ENCODE measurements at places on chromosomes 1 and 21. TPM values are rescaled to one million over a fixed set of nuclear protein-coding genes. Genes with fewer than 3 reads are reported as not detected.

FAM163A gene
- total RNA-seq = 0.57 TPM

- no peaks in the 10 kb centered on the region for H3K36me3 ChIP-seq
- no peak for DNase-seq
- H3K27ac ChIP-seq = no peak overlapping the region
- H3K4me3 ChIP-seq = no peak overlapping the region
- no peaks in the 10 kb centered on the region for H3K4me1 ChIP-seq
- no peaks in the 10 kb centered on the region for H3K27me3 ChIP-seq
Observed at GRCh38 chr1:33045814-33046213, 9.1 kb upstream of the AK2 start.

DNA sequence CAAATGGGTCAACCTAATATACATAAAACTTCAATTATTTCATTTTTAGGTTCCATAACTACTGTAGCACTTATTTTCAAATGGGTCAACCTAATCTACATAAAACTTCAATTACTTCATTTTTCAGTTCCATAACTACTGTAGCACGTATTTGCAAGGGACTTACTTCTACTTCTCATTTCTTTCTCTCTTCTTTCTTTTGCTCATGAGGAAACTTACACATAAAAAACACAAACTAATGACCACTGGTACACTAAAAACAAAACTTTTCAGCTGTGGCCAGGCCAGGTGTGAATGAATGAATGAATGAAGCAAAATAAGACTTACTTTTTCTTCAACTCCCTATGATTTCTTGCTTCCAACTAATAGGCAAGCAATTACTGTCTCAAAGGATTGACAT, 11.7 kb downstream of the SYDE2 start:
- H3K36me3 ChIP-seq = no peaks in the 10 kb centered on the region
- H3K4me3 ChIP-seq = no peak overlapping the region
- H3K27ac ChIP-seq = no peak overlapping the region
- H3K4me1 ChIP-seq = no peaks in the 10 kb centered on the region
- DNase-seq = no peak

GRCh38 chr1:40221977-40222772, 25.6 kb upstream of the TMCO2 start:
- H3K27ac ChIP-seq = no peak overlapping the region
- H3K4me3 ChIP-seq = no peak overlapping the region
- H3K4me1 ChIP-seq = no peaks in the 10 kb centered on the region
- no peaks in the 10 kb centered on the region for H3K27me3 ChIP-seq
- no peaks in the 10 kb centered on the region for H3K36me3 ChIP-seq

- no peaks in the 10 kb centered on the region for H3K27me3 ChIP-seq
- no peaks in the 10 kb centered on the region for H3K4me1 ChIP-seq
- no peak overlapping the region for H3K4me3 ChIP-seq
- H3K27ac ChIP-seq = no peak overlapping the region
Observed at GRCh38 chr1:115116512-115116911, 27.2 kb upstream of the TSPAN2 start.

CRABP2 gene
- 24.4 TPM for total RNA-seq

DNA sequence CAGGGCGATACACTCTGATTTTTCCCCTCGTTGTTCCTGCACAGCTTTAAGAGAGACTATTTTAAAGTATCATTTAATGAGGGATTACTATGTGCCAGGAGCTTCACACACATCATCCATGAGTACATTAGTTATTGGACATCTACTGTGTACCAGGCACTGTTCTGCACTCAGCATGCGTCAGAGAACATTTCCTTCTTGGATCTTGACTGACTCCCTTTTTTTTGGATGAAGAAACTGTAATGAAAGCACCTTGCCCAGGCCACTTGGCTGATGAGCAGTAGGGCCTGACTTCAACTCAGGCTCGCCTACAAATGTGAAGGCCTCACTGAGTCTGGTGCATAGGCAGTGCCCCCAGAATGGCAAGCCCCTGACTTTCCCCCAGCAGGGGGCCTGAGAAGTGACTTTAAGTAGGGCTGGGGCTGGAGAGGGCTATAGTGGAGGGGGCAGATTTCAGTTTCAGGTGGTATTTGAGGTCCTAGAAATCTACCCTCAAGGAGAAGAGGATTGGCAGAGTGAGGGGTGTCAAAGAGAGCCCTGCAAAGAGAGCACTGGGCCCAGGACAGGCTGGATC, 50.0 kb downstream of the PTPRU start:
- H3K27ac ChIP-seq = no peak overlapping the region
- H3K27me3 ChIP-seq = no peaks in the 10 kb centered on the region
- H3K4me3 ChIP-seq = no peak overlapping the region
- H3K4me1 ChIP-seq = peaks cover 7% of the 10 kb centered on the region
- no peaks in the 10 kb centered on the region for H3K36me3 ChIP-seq

DNA sequence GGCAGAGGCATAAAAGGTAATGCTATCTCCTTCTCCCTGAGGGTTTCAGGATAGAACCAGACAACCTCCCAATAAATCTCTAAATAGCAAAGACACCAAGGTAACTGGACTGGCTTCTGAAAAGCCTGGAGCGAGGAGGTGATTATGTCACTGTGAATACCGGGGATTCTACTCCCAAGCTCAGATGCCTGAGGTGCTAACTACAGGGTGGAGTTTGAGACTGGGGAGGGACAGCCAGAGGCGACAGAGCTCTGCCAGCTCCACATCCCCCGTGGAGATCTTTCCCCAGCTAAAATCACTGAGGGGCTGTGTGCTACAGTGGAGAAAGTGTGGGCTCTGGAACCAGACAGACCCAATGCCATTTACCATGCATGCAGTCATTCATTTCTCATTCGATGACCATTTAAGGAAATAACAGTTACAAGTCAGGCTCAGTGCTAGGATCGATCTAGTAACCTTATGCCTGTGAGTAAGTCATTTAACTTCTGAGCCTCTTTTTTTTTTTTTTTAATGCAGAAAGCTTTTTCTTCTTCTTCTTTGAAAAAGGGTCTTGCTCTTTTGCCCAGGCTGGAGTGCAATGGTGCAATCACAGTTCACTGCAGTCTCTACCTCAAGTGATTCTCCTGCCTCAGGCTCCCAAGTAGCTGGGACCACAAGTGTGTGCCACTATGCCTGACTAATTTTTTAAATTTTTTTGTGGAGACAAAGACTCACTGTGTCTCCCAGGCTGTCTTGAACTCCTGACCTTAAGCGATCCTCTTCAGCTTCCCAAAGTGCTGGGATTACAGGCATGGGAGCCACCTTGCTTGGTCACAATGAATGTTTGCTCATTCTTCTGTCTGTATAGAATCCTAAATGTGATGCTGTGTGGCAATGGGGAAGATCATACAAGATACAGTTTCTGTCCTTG, 8.1 kb upstream of the SLC45A3 start:
- no peak for DNase-seq
- H3K4me3 ChIP-seq = no peak overlapping the region
- H3K27me3 ChIP-seq = no peaks in the 10 kb centered on the region
- no peaks in the 10 kb centered on the region for H3K36me3 ChIP-seq
- H3K27ac ChIP-seq = no peak overlapping the region

- no peak overlapping the region for H3K4me3 ChIP-seq
- H3K4me1 ChIP-seq = no peaks in the 10 kb centered on the region
- no peak for DNase-seq
- no peak overlapping the region for H3K27ac ChIP-seq
- H3K36me3 ChIP-seq = no peaks in the 10 kb centered on the region
- H3K27me3 ChIP-seq = no peaks in the 10 kb centered on the region
Observed at GRCh38 chr1:47675047-47675675, 237.3 kb downstream of the FOXD2 start.

DNA sequence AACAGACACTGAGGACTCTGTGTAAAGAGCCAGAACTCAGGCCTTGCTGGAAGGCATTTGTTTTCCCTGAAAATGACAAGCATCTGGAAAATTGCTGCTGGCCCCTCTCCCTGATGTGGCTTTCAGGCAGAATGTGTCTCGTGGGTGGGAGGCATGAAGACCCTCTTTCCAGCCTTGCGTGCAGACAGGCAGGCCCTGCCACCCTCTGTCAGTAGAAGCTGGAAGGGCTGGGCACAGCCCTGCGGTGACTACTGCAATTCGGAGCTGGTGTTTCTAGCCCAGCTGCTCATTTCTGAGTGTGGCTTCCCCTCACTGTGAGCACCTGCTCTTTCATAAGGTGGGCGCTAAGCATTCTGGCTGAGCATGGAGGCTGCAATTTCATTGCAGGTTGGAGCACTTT, 349.9 kb downstream of the PTPRU start:
- no peak overlapping the region for H3K4me3 ChIP-seq
- H3K27ac ChIP-seq = no peak overlapping the region
- DNase-seq = no peak
- H3K27me3 ChIP-seq = no peaks in the 10 kb centered on the region

GRCh38 chr1:39951926-39952325, 3.0 kb upstream of the MFSD2A start:
- H3K4me1 ChIP-seq = peaks cover 6% of the 10 kb centered on the region
- no peak overlapping the region for H3K27ac ChIP-seq
- no peak overlapping the region for H3K4me3 ChIP-seq
- H3K27me3 ChIP-seq = no peaks in the 10 kb centered on the region

PCNX2 gene
- 26.0 TPM for total RNA-seq

ARHGEF16 gene
- total RNA-seq = 2.5 TPM

IL24 gene
- 0.72 TPM for total RNA-seq

ITLN1 gene
- 1.9 TPM for total RNA-seq

- H3K4me1 ChIP-seq = peaks cover 5% of the 10 kb centered on the region
- H3K36me3 ChIP-seq = no peaks in the 10 kb centered on the region
- no peaks in the 10 kb centered on the region for H3K27me3 ChIP-seq
- no peak overlapping the region for H3K27ac ChIP-seq
Observed at GRCh38 chr1:204102739-204103430, 30.0 kb downstream of the SOX13 start.

GRCh38 chr1:10210841-10211804, 753 bp downstream of the KIF1B start:
- peak overlapping the region; percentile 89 for H3K4me3 ChIP-seq
- H3K4me1 ChIP-seq = peaks cover 12% of the 10 kb centered on the region
- peak overlapping the region; percentile 99 for H3K27ac ChIP-seq
- no peaks in the 10 kb centered on the region for H3K27me3 ChIP-seq
- DNase-seq = peak; percentile 93
